ENCODE measurements at places on chromosomes 7 and 10.
A peak's percentile ranks its signal among the peaks of the same experiment; 100 is the strongest.

DNA sequence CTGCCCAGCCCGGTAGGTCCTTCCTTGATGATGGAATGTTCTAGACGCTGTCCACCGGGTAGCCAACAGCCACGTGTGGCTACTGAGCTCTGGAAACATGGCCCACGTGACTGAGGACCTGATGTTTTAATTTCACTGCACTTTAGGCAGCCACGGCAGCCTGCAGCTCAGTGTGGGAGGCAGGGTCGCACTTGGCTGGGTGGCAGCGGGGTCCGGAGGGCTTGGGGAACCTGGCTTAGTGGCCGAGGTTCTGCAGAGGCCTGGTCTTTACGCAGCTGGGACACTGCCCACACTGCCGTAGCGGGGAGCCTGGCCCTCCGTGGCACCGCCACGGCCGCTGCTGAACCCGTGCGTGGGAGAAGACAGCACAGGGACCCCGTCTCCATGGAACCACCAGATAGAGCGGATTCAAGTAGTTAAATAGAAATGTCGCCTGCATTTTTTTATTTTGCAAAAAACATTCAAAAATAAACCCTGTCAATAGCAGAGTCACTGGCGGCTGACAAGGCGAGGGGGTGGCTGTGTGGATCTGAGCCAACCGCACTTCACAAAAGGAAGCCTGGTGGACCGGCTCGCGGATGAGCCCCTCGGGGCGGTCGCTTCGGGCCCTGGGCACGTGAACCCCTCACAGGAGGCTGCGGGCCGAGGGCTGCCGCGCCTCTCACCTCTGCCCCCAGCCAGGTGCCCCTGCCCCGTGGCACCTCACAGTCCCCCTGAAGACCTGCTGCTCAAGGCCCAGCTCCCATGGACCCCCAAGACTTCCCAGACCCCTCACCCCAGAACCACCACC is 25.6 kb upstream of the UTF1 start:
- no peak for DNase-seq

GRCh38 chr7:3238525-3239210 is 62.4 kb upstream of the SDK1 start:
- DNase-seq, result no peak

DNA sequence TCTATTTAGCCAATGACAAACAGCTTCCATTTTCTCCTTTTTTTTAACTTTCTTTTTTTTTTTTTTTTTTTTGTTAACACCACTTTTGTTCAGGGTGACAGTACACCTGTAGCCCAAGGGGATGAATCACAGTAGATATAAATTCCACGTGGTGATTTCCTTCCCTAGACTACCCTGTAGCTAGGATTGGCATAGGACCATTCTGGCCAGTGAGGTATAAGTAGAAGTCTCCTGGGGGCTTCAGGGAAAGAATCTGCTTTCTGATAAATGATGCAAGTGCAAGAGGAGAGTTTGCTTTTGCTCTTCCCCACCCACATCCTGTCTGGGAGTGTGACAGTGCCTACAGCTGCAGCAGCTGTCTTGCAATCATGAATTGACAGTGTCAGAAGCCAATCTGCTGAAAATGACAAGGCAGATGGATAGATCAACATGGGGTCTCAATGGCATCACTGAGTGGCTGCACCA is 63.2 kb upstream of the TOMM7 start:
- DNase-seq, result peak; percentile 8

DNA sequence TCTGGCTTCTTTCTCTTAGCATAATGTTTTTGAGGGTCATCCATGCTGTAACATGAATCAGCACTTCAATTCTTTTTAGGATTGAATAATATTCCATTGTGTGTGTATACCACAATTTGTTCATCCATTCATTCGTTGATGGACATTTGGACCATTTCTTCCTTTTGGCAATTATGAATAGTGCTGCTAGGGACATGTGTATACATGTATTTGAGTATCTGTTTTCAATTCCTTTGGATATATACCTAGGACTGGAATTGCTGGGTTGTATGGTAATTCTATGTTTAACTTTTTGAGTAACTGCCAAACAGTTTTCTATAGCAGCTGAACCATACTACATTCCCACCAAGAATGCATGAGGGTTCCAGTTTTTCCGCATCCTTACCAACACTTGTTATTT is 39.2 kb downstream of the GBF1 start:
- DNase-seq, result no peak

GRCh38 chr10:66910671-66911070 is 15.2 kb upstream of the LRRTM3 start:
- no peak for DNase-seq

GRCh38 chr10:129442866-129443265 is 24.2 kb upstream of the MGMT start:
- DNase-seq, result no peak

- no peak for DNase-seq
Measured at GRCh38 chr10:96305019-96305418, 785 bp downstream of the DNTT start.

DNA sequence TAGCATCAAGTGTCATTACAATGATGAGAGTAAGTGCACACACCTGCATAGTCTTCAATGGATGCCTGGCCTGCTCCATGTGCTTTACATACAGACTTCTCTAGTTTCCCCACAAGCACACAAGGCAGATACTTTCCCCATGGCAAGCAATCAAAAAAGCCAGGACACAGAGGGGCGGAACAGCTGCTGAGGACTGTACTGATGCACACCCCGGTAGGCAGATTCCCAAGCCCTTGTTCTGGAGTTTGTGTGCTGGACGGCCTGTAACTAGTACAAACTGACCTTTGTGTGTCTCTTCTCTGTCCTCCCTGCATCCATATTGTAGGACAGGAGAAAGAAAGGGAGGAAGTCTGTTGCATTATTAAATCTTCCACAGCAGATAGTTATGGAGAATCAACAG is 25.8 kb downstream of the UBE2D4 start:
- DNase-seq, result no peak

- no peak for DNase-seq
Measured at GRCh38 chr10:129568583-129569344, 101.7 kb downstream of the MGMT start.

DNA sequence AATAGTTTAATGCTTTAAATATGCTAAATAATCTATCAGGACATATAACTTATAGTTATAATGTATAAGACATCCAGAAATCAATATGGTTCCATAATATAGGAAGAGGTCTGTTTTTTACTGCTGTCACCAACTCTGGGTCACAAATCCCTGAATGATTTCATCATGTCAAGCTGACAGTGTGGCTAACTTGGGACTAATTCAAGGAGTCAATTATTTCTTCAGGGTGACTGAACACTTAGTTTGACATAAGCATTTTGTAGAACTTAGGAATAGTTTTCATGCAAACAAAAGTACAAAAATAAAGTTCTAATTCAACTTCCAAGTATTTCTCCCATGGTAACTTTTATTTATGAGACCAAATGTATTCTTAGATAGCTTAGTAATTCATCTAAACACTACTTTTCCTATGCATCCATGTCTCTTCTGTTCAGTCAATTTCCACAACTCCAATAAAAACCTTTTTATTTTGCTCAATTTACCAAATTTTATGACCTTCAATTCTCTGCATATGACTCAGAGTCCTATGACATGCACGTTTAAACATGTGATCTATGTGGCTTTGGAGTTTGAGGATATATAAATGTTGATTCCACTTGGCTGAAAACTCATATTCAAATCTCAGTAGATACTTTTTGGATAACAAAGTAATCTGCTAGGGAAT is 40.3 kb upstream of the GNAT3 start:
- no peak for DNase-seq
